ENCODE measurements at places on chromosomes 4 and X. TPM values are rescaled to one million over a fixed set of nuclear protein-coding genes. Genes with fewer than 3 reads are reported as not detected.
A peak's percentile ranks its signal among the peaks of the same experiment; 100 is the strongest.

- no peak for DNase-seq
These were observed 168.2 kb downstream of the COL25A1 start for GRCh38 chr4:109134268-109134667.

DNA sequence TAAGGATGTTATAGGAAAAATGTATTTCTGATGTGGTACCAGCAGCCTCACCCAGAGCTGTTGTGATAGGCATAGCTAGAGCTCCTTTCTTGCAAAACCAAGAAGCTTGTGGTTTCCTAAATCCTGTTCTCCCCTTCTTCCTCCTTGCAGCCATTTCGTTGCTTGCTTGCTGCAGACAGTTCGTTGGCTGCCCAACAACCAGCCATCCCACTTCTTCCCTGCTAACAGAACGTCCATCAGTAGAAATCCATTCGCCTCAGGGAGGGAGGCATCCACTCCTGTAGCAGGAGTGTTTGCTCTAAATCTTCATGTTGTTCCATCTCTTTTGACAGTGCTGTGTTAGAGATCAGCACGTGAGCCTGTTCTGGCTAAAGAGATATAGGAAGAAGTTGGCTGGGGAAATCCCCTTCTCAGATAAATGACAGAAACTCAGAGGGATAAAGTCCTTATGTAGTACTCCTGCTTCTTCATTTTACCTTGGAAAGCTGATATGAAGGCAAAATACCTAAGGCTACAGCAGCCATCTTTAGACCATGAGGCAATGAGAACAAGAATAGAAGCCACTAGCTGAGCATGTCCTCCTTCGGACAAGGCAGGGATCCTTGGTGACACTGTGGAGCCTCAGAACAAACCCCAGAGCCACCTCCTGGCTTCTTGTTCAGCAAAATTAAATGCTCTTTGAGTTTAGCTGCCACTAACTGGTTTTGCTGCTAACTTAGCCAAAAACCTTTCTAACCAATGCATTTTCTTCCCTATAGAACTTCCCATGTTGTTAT, 68.4 kb upstream of the RELL1 start:
- no peak for DNase-seq

GRCh38 chr4:160580581-160580980, 1477.7 kb downstream of the RAPGEF2 start:
- DNase-seq, result no peak

DNA sequence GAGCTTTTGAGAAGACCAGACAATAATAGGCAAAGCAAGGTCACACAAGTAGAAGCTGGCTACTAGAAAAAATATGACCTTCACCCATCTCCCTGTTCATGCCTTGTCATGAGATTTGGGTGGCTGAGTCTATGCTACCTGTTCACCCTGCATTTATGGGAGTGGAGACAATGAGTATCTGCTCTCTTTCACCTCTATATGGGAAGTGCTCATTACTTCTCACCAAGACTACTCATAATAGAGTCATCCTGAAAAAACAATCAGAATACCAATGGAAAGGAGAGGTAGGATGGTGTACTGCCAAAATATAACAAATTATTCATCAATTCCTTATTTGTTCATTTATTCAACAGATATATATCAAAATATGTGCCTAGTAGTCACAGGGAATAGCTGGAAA, 921.8 kb upstream of the INTU start:
- DNase-seq, result no peak

DNA sequence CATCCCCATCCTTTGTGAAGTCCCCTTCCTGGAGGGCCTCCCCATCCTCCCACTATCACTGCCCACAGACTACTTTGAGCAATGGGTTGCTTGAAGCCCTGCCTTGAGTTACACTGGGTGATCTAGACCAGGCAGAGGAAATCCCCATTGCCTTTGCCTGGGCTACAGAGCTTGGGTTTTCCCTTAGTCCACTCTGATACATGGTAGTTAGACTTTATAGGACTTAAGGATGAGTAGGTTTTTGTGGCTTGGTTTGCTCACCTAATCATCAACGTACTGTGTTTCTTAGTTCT, 56.6 kb downstream of the TMEM131L start:
- DNase-seq, result no peak

DNA sequence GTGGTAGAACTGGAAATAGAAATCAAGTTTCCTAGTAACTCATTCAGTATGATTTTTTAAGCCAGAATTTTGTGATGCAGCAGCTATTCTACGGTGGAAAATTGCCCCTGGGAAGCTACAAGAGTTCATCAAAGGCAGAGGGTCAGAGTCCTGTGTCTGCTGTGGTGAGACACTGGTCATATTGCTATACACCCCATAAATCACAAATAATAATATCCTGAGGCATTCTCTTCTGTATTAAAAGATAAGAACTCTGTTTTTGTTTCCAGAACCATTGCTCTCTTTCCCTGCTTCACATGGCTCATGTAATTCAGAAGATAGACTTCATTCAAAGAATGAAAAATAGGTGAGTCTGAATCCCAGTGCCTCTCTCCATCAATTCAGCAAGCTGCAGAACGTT, 188.8 kb upstream of the NOCT start:
- no peak for DNase-seq

GRCh38 chr4:160350944-160351343, 1248.1 kb downstream of the RAPGEF2 start:
- DNase-seq, result no peak

GRCh38 chrX:13721819-13722519, 12.5 kb downstream of the TRAPPC2 start:
- DNase-seq, result no peak

DNA sequence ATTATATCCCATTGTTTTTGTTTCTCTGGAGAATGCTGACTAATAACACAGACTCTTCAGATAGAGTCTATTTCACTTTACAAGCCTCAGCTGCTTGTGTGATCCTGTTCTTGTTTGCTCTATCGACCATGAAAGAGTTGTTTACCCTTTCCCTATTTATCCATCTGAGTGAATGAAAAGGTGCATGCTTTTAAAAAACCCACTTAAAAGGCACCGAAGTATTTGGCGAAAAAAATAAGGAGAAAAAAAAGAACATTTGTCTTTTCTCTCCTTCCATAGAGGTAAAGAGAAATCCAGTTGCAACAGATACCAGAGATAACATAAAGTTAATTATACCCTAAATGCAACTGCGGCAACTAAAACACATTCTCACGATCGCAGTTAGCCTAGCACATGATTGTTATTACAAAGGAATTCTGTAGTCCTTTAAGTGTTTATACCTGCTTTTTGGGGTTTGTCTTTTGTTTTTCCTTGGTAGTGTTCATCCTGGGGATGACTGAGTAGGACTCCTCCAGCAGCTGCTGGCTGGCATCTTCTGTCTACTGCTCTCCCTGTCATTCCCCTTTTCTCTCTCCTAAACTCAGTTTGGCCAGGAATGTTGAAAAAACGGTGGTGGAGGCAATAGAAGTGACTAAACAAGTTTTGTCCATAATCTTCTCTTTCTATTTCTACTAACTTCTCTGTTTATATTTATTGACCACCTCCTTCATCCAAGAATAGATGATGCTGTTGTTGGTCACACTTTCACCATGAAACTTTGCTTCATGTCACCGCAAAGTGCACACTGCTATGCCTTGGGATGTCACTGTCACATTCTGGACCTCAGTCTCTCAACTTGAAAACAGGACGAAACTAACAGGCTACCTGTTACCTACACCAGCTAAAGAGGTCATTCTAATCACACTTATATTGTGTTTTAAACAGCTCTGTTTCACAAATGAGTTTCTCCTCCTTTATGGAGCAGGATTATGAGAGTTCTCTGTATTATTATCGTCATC, 41.9 kb upstream of the FRAS1 start:
- no peak for DNase-seq

- DNase-seq, result no peak
These were observed 96.0 kb upstream of the ATOH1 start for GRCh38 chr4:93732509-93732908.

DNA sequence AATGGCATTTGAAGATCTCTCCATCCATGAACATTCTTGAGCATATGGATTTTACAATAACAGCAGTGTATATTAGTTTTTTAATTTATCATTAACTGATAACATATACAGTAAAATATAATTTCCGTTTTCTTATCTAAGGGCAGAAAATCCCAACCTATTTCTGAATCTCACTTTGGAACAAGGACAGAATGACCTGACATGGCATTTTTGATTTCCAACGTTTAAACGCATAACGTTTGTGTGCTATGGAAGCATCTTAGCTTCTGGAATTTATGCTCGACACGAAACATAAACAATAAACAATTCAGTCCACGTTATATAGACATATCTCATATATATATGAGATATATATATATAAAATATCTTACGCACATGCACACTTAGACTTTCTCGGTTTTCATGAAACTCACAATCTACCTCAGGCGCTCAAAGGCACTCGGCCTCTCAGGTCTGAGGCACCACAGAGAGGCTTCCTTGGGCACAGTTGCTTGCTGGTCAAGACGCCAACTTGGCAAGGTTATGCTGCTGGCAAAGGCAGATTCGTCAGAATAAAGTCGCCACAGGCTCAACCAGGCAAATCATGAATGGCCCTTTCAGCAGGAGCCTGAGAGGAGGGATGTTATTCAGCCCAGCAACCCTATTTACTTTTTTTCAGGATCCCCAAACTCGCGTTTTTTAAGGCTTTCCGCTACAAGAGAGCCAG, 1.0 kb upstream of the UGT8 start:
- DNase-seq, result no peak

- no peak for DNase-seq
These were observed 93.5 kb downstream of the MGST2 start for GRCh38 chr4:139759097-139759496.

GRCh38 chr4:73967866-73968265, 14.0 kb downstream of the PF4 start:
- DNase-seq, result no peak

DNA sequence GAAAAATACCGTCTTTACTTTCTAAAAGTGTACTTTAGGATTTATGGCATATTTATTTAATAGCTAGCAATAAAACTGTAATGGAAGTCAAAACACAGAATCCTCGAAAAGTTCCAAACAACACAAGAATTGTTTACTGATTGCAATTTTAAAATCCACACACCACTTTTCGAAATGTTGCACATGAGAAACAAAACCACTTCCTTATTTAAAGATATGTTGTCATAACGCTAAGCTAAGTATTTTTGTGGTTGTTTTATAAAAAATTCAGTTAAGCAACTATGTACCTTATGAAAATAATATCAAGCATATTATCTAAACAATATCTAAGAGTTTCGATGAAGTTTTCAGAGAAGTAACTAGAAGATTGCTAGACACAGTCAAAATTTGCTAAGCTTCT, 344 bp downstream of the TMPRSS11D start:
- no peak for DNase-seq

- peak; percentile 78 for DNase-seq
These were observed 224.3 kb downstream of the DCLK2 start for GRCh38 chr4:150302553-150302952.

DNA sequence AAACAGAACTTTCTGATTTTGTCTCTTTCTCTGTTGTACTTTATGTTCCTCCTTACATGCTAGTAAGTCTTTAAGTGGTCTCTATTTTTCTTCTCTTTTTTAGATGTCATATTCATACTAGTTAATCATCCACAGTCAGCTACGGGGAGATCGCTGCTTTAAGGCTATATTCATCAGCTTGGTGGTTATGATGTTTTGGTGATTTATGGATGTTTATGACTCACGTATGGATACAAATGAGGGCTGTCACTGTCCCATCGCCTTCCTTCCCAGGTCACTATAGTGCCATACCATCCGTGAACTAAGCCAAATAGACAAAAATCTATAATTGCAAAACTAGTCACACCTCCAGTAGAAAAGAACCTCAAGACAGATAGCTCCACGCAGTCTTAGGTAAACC, 296.8 kb upstream of the AADAT start:
- peak; percentile 46 for DNase-seq

DNA sequence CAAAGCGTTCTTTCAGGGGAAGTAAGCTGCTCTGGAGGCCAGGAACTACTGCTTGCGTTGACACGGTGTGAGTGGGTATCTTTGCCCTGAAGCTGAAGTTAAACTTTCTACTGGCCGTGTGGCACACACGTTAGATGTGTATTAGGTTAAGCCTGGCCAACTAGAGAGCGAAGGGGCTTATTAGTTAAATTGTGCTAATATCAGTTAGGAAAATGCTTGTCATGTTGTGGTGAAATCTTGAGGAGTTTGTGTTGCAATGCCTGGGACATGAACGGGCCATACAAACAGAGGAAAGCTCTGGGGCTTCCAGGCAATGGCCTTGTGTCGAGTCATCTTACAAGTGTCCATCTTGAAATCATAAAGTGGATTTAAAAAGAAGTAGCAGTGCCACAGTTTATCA, 62.6 kb downstream of the NSUN7 start:
- DNase-seq, result no peak

DNA sequence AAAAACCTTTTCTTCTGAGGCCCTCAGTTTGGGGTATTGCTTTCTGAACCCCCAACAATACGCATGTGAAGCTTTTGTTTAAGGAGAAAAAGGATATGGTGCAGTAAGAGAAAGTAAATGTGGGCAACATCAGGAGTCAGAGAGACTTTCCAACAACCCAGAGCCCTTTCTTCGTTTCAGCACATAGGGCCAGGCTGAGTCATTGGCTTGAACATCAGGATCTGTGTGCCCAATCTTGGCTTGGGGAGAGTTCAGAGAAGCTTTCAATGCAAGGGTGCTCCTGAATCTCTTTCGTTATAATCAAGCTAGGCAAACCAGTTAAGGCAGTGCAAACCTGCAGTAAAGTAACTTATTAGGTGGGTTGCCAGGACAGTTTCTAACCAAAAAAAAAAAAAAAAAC, 191.2 kb downstream of the FRMPD4 start:
- DNase-seq, result no peak

The CA5B gene
- 2.9 TPM for total RNA-seq

The SPANXA2 gene
- not detected for total RNA-seq

The SYTL5 gene
- total RNA-seq, result 0.04 TPM

The STPG2 gene
- 0.07 TPM for total RNA-seq

The AFM gene
- total RNA-seq, result not detected

The GDPD2 gene
- total RNA-seq, result 0.14 TPM

The DUX4 gene
- not detected for total RNA-seq

The SSX7 gene
- total RNA-seq, result not detected

The ACSL4 gene
- total RNA-seq, result 91.4 TPM

The AMER1 gene
- total RNA-seq, result 3.0 TPM

All from foreskin keratinocyte (primary cell).